ENCODE measurements at places on chromosomes 13 and 19. TPM values are rescaled to one million over a fixed set of nuclear protein-coding genes. Genes with fewer than 3 reads are reported as not detected.

DNA sequence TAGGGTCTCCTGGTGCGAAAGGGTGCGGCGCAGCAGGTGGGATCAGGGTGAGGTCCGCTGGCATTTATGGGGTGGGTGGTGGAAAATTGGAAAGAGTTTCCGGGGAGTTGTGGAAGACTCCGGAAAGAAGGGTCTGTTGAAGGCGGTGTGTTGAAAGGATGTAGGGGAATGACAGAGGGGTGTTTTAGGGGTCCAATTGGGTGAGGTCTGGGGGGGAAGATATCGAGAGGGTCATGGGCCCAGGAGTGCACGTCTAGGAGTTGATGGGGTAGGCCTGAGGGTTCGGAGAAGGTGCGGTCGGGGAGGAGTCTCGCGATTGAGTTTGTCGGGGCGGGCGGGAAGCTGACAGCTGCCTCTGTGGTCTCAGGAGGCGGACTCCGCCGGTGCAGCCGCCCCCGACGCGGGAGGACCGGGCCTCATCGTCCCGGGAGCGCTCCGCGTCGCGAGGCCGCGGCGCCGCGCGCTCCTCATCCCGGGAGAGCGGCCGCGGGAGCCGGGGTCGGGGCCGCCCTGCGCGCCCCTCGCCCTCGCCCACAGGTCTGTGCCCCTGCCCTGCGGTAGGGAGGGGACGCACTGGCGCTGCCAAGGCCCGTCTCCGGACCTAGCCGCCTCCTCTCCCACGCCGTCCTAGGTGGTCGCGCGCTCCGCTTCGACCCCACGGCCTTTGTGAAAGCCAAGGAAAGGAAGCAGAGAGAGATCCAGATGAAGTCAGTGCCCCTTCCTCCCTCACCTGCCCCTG lies 7.0 kb downstream of the PGLYRP1 start:
- peaks cover 11% of the 10 kb centered on the region for H3K36me3 ChIP-seq
- H3K27ac ChIP-seq = peak overlapping the region; percentile 14
- H3K4me1 ChIP-seq = peaks cover 16% of the 10 kb centered on the region
- H3K4me3 ChIP-seq = peak overlapping the region; percentile 68
- H3K27me3 ChIP-seq = peaks cover 11% of the 10 kb centered on the region
- DNase-seq = peak; percentile 68

- H3K27me3 ChIP-seq = no peaks in the 10 kb centered on the region
- H3K4me1 ChIP-seq = no peaks in the 10 kb centered on the region
- no peak overlapping the region for H3K27ac ChIP-seq
- H3K36me3 ChIP-seq = no peaks in the 10 kb centered on the region
These were observed 686.7 kb downstream of the DIAPH3 start for GRCh38 chr13:59477011-59477410.

- peaks cover under 1% of the 10 kb centered on the region for H3K4me1 ChIP-seq
- DNase-seq = no peak
- H3K27me3 ChIP-seq = peaks cover 16% of the 10 kb centered on the region
- no peak overlapping the region for H3K4me3 ChIP-seq
- no peaks in the 10 kb centered on the region for H3K36me3 ChIP-seq
- H3K27ac ChIP-seq = no peak overlapping the region
These were observed 109.3 kb upstream of the IPO5 start for GRCh38 chr13:97844151-97844550.

DNA sequence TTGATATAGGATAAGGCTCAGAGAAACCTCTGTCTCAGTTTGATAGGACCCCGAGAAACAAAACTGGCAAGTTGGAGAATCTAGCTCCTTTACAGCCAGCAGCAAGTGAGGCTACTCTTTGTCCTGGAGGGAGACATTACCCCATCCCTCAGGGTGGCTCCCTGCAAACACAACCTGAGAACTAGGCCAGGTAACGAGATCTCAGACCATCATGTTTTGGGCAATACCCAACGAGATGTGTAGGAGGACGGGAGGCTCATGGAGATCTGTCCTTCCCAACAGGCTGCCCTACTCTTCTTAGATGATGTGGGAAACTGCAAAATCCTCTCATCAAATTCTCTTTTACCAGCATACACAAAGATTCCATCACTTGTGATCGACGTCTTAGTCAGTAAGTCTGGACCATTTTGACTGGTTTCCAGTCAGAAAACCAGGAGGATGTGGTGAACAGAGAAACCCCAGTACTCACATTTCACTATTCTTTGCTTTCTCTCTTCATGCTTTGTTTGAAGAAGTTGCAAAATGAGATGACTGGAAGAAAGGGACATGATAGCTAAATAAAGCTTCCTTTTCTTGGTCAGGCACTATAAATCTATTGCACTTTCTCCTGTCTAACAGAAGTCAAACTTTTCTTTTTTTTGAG lies 6.0 kb upstream of the CTU1 start:
- H3K27me3 ChIP-seq = no peaks in the 10 kb centered on the region
- no peaks in the 10 kb centered on the region for H3K36me3 ChIP-seq

DNA sequence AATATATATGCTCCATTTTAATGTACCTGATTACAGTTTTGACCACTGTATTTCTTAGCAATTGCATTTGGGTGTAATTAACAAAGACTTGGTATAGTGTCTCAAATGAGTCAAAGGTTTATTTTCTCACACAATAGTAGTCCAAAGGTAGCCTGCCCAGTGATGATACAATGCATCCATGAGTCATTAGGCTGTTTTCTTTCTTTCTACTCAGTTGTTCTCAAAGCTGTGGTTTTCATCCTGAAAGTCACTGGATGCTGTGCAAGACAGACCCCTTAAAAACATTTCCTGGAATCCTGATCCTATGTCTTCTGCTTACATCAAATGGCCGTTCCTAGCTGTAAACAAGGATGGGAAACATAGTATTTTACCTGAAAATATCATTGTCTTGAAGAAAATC lies 651.2 kb upstream of the MIR17HG start:
- no peaks in the 10 kb centered on the region for H3K27me3 ChIP-seq
- no peaks in the 10 kb centered on the region for H3K36me3 ChIP-seq
- no peak overlapping the region for H3K4me3 ChIP-seq
- DNase-seq = no peak
- H3K27ac ChIP-seq = no peak overlapping the region
- H3K4me1 ChIP-seq = no peaks in the 10 kb centered on the region

- peak; percentile 68 for DNase-seq
- peaks cover 3% of the 10 kb centered on the region for H3K27me3 ChIP-seq
- peaks cover 2% of the 10 kb centered on the region for H3K4me1 ChIP-seq
- H3K4me3 ChIP-seq = no peak overlapping the region
- no peak overlapping the region for H3K27ac ChIP-seq
These were observed 50.7 kb upstream of the PNMA8B start for GRCh38 chr19:46546194-46546896.

- H3K4me1 ChIP-seq = no peaks in the 10 kb centered on the region
- no peak for DNase-seq
- no peaks in the 10 kb centered on the region for H3K36me3 ChIP-seq
- H3K4me3 ChIP-seq = no peak overlapping the region
These were observed 27.3 kb downstream of the LHFPL6 start for GRCh38 chr13:39575641-39576238.

- no peaks in the 10 kb centered on the region for H3K4me1 ChIP-seq
- H3K4me3 ChIP-seq = no peak overlapping the region
- H3K36me3 ChIP-seq = peaks cover 42% of the 10 kb centered on the region
These were observed 28.3 kb downstream of the NUP58 start for GRCh38 chr13:25329706-25330105.

- peaks cover 42% of the 10 kb centered on the region for H3K4me1 ChIP-seq
- H3K27me3 ChIP-seq = no peaks in the 10 kb centered on the region
- H3K27ac ChIP-seq = no peak overlapping the region
- no peak overlapping the region for H3K4me3 ChIP-seq
- peaks cover 29% of the 10 kb centered on the region for H3K36me3 ChIP-seq
- peak; percentile 41 for DNase-seq
These were observed 32.2 kb downstream of the MYO9B start for GRCh38 chr19:17107546-17108452.

DNA sequence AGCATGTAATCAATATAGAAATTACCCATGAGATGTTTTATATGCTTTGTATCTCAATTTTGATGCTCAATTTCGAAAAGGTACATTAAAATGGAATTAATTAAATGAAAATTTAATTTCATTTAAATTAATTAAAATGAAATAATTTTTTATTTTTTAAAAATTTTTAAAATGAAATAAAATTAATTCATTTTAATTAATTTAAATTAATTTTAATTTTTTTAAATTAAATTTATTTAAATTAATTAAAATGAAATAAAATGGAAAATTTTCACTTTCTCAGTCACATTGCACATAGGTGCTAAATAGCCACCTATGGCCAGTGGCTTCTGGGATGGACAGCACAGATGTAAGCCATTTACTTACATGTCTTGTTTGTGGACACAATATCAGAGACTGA lies 4.2 kb upstream of the SULT2B1 start:
- no peak overlapping the region for H3K27ac ChIP-seq
- no peaks in the 10 kb centered on the region for H3K27me3 ChIP-seq
- H3K4me3 ChIP-seq = no peak overlapping the region
- no peak for DNase-seq
- no peaks in the 10 kb centered on the region for H3K4me1 ChIP-seq
- no peaks in the 10 kb centered on the region for H3K36me3 ChIP-seq

GRCh38 chr19:53903055-53903680 lies 5.9 kb upstream of the CACNG7 start:
- no peak overlapping the region for H3K4me3 ChIP-seq
- peaks cover 56% of the 10 kb centered on the region for H3K27me3 ChIP-seq
- H3K36me3 ChIP-seq = peaks cover 2% of the 10 kb centered on the region
- no peak overlapping the region for H3K27ac ChIP-seq
- peak; percentile 39 for DNase-seq

DNA sequence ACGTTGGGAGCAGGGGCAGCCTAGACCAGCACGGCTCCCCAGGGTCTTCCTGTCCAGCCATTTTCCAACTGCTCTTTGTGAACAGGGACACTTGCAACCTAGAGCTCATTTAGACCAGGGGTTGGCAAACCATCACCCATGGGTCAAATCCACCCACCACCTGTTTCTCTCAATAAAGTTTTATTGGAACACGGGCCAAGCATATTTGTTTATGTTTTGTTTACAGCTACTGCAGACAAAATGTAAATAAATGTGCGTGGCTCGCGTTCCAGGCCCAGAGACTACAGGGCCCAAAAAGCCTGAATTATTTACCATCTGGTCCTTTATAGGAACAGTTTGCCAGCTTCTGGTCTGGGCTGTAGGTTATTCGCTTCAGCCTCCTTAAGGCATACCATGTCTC lies 13.3 kb upstream of the EMC10 start:
- H3K4me1 ChIP-seq = peaks cover 15% of the 10 kb centered on the region
- H3K4me3 ChIP-seq = no peak overlapping the region
- no peaks in the 10 kb centered on the region for H3K36me3 ChIP-seq
- no peak overlapping the region for H3K27ac ChIP-seq
- H3K27me3 ChIP-seq = peaks cover 20% of the 10 kb centered on the region
- no peak for DNase-seq

- H3K4me1 ChIP-seq = no peaks in the 10 kb centered on the region
- DNase-seq = no peak
- no peak overlapping the region for H3K4me3 ChIP-seq
- no peaks in the 10 kb centered on the region for H3K27me3 ChIP-seq
These were observed 61.0 kb upstream of the SOX1 start for GRCh38 chr13:112005925-112006324.

- peaks cover 90% of the 10 kb centered on the region for H3K4me1 ChIP-seq
- peak; percentile 38 for DNase-seq
- peaks cover 58% of the 10 kb centered on the region for H3K36me3 ChIP-seq
- peak overlapping the region; percentile 96 for H3K27ac ChIP-seq
- H3K27me3 ChIP-seq = no peaks in the 10 kb centered on the region
These were observed 24.8 kb downstream of the RANBP3 start for GRCh38 chr19:5953030-5953589.

- no peak overlapping the region for H3K27ac ChIP-seq
- no peak for DNase-seq
- H3K4me3 ChIP-seq = no peak overlapping the region
- no peaks in the 10 kb centered on the region for H3K36me3 ChIP-seq
These were observed 564 bp downstream of the HS6ST3 start for GRCh38 chr13:96090240-96091101.

- peaks cover 11% of the 10 kb centered on the region for H3K4me1 ChIP-seq
- H3K27ac ChIP-seq = no peak overlapping the region
- DNase-seq = peak; percentile 91
These were observed 935 bp downstream of the ARID3A start for GRCh38 chr19:926589-927350.

GRCh38 chr13:27038323-27038722 lies 133.3 kb downstream of the USP12 start:
- peaks cover 4% of the 10 kb centered on the region for H3K4me1 ChIP-seq
- no peak overlapping the region for H3K4me3 ChIP-seq
- H3K27me3 ChIP-seq = peaks cover 12% of the 10 kb centered on the region
- no peak overlapping the region for H3K27ac ChIP-seq
- H3K36me3 ChIP-seq = no peaks in the 10 kb centered on the region

DNA sequence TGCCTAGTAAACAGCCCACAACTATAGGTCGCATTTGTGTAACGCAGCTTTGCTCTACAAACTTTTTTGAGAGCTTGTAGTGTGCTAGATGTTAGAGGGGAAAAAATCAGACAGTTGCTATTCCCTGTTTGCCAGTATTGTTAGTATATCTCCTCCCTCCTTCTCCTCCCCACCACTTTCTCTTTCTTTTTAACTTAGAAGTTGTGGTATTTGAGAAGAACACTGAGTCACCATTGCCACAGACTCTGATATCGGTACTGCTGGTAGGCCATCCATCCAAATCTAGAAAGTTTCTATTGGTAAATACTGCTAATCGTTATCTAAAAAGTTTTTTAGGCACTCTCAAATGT lies 666 bp downstream of the POMP start:
- peak; percentile 41 for DNase-seq
- H3K4me3 ChIP-seq = peak overlapping the region; percentile 98
- H3K27me3 ChIP-seq = no peaks in the 10 kb centered on the region
- peaks cover 57% of the 10 kb centered on the region for H3K36me3 ChIP-seq
- H3K4me1 ChIP-seq = peaks cover 58% of the 10 kb centered on the region

- H3K27me3 ChIP-seq = no peaks in the 10 kb centered on the region
- peak overlapping the region; percentile 34 for H3K4me3 ChIP-seq
- H3K27ac ChIP-seq = peak overlapping the region; percentile 75
- DNase-seq = peak; percentile 34
- H3K36me3 ChIP-seq = no peaks in the 10 kb centered on the region
These were observed 3.0 kb downstream of the PROZ start for GRCh38 chr13:113161433-113161832.

GRCh38 chr13:19794631-19795030 lies 11.9 kb upstream of the PSPC1 start:
- no peak overlapping the region for H3K4me3 ChIP-seq
- no peaks in the 10 kb centered on the region for H3K4me1 ChIP-seq
- H3K27me3 ChIP-seq = no peaks in the 10 kb centered on the region
- DNase-seq = no peak
- H3K36me3 ChIP-seq = no peaks in the 10 kb centered on the region
- no peak overlapping the region for H3K27ac ChIP-seq

The SPACA4 gene
- total RNA-seq = not detected

The ZSCAN1 gene
- not detected for total RNA-seq

The SOX1 gene
- total RNA-seq = not detected

Measured in activated CD8-positive, alpha-beta T cell treated with anti-CD3 and anti-CD28 coated beads for 36 hours (primary cell).